ENCODE measurements at places on chromosomes 7 and 10.

- DNase-seq, result no peak
Observed at GRCh38 chr7:27936768-27937102, 196.8 kb downstream of the TAX1BP1 start.

GRCh38 chr10:109591601-109592000 is 331.7 kb downstream of the XPNPEP1 start:
- no peak for DNase-seq

DNA sequence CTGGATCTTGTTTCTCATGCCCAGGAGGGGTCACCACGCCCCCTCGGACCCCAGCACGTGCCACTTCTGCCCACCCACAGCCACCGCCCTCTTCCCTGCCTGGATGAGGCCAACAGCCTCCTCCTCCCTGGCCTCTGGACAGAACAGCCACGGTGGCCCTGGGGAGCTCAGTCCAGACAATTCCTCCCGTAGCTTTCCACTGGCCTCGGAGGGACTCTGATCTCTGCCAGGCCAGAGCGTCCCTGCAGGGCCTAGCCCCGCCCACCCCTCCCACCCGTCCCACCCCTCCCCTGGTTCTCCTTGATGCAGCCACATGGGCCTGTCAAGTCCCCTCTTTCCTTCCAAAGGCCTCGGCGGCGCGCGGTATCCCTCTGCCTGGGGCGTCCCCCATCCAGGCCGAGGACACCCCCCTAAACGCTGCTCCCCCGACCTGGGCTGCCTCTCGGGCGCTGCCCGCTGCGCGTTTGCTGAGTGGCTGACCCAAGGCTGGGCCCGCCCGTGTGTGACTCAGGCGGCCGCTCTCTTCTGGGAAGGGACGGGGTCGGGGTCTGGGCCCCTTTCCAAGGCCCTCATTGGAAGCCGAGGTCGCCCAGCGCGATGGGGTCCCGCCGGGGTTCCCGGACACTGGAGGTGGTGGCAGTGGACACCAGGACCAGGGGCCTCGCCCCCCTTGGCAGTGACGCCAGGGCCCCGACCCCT is 557 bp downstream of the TMEM120A start:
- DNase-seq, result no peak

DNA sequence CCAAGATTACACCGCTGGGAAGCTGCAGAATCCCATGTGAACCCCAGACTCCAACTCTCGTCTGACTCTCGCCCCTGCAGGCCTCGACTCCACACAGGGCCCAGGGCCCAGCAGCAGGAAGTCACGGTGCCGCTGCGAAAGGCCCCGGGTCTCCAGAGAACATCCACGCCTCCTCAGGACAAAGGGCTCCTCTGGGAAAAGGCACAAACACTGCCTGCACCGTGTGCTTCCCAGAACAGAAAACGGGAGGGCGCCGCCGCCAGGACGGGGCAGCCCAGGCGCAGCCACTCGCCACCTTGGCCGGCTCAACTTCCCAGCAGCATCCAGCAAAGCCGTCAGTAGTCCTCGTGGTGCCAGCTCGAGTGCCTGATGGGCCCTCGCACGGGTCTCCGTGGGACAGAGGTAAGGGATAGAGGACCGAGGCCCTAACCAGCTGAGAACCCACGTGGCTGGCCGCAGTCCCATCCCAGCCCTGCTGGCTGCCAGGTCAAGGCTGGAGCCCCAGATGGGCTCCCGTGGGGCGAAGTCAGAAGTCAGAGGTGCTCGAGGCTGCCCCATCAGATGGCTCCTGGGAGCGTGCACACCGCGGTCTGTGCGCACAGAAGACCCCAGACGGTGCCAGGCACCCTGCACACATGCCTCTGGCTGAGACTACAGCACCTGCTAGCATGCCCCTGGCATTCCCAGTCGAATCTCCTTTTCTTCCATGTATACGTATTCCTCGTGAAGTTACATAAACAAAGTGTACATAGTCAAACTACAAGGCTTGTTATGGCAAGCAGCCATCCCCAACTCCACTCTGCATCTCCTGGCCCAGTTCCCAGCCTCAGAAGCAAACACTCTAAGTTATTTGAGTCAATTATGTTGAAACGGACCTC is 60.2 kb downstream of the MAD1L1 start:
- no peak for DNase-seq

- DNase-seq, result no peak
Observed at GRCh38 chr10:122463466-122464249, 2.3 kb downstream of the HTRA1 start.

DNA sequence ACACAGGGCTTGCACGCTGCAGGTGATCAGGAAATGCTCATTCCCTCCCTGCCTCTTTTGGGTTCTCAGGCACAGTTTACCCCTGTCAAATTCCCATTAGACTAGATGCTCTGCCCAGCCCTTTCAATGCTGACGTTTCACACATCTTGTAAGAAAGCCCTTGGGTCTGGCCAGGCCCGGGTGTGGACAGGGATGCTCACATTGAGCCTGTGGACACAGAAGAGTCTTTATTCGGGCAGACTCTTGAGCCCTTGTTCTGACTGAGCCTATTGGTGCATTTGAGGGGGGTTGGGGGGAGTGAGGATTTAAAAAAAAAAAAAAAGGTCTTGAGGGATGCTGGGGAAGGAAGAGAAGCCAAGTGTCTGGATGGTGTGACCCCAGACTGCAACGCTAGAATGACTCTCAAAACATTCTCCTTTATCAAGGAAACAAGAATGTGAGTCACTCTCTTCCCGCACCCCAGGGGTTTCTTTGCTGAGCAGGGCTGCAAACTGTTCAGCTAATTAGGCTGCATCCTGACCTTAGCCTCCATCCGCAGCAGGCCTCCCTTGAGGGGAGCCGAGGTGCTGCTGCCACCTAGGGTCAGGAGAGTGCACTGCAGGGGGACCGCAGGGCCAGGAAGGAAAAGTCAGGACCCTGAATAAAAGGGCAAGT is 53.6 kb upstream of the TMEM72 start:
- peak; percentile 35 for DNase-seq

DNA sequence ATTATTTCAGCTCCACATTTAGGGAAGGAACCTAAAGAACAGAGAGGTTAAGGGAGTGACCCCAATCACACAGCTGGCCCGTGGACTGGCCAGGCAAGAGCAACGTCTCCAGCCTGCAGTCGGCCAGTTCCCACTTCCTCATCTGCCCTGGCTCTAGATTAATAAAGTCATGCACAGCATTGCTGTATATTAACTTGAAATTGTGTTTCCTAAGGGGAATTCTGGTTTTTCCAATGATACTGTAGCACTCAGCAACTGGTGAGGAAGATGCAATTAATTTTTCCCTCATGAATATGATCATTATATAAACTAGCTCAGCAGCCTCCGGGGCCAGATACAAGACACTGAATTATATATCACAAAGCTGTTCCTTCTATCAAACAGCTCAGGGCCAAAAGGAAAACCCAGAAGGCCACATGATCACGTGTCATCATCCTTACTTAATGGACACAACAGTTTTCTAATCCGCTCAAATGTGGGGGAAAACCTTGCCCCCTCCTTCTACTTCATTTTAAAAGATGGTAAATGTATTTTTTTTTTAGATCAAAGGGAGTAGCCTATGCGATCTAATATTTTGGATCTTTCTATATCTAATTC is 295.3 kb upstream of the PRKCQ start:
- DNase-seq, result no peak

DNA sequence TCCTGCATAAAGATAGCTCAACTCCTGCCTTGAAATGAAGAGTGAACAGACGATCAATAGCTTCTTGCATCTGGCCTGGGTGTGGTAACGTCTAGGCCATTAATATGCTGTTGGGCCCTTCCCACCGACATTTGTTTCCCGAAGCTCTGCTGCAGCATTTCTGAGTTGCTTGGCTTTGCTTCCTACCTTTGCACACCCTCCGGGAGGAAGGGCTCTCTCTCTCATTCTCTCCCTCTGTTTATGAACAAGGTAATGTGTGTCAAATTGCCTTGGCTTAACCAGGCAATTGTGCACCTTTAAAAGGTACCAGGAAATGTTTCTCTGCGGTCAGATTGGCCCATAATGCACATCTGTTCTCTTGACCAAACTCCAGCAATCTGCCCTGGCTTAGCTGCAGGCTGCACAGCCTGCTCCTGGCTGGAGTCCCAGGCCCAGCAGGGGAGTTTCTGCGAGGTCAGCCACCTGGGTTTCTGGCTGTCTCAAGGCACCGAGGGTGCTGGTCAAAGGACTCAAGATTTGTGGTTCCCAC is 223.7 kb downstream of the SNX10 start:
- DNase-seq, result no peak

DNA sequence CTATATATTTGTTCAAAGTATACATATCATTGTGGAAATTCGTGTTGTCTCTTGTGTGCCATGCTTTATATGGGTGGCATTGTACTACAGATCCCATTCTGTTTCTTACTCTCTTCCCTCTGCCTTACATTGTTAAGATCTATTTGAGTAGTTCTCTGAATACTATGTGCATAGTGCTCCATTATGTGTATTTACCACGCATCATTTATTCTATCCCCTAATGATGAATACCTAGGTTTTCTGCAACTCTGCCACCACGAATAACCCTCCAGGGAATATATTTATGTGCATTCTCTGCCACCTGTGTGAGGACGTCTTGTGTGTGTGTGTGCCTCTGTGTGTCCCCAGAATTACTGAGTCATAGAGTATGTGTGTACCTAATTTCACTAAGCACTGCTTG is 431.2 kb upstream of the C7orf33 start:
- DNase-seq, result no peak

DNA sequence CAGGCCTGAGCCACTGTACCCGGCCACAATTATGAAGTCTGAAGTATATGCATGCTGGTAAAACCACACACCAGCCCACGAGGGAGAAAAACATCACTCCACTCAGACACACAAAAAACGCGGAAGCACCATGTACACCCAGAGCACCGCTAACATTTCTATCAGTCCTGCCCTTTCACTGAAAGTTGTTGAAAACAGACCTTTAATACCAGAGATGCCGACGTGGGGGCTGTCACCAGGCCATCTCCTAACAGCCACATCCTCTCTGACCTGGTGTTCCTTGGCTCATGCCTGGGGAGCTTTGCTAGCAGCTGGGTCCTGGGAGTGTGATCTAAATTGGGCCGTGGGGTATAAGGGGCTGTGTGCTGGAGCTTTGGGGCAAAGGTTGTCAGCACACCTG is 49.8 kb downstream of the BAIAP2L1 start:
- DNase-seq, result no peak

DNA sequence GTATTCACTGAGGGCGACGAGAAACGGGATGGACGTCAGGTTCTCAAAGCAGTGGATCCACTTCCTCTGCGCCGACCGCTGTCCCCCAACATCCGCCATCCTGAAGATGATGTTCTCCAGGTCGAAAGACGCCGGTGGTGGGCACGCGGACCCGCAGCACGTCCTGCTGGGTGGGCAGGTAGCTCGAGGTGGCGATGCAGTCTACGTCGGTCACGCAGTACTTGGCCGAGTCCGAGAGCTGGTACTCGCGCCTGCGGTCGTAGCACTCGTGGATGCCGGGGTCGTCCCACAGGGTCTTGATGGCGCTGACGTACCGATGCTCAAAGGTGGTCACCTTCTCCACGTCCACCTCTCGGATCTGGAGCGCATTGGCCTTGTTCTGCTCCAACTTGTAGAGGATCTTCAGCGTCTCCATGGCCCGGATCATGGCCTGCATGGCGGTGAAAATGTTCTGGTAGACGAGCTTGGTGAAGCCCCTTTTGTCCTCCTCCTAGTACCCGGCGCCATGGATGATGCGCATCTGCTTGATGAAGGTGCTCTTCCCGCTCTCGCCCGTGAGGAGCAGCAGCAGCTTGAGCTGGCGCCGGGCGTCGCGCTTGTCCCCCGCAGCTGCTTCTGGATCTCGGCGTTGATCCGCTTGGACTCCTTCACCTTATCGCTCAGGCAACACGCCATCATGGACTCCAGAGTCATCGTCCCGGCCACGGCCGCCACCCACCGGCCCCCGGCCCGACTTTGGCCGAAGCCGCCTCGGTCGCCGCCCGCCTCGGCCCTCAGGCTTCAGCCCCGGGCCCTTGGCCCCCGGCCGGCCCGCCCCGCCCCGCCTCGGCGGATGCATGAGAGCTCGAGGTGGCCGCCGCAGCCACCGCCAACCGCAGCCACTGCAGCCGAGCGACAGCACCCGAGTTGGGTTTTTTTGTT is 122.9 kb upstream of the KCTD7 start:
- peak; percentile 41 for DNase-seq

GRCh38 chr10:28722065-28722803 is 44.9 kb downstream of the BAMBI start:
- DNase-seq, result no peak

DNA sequence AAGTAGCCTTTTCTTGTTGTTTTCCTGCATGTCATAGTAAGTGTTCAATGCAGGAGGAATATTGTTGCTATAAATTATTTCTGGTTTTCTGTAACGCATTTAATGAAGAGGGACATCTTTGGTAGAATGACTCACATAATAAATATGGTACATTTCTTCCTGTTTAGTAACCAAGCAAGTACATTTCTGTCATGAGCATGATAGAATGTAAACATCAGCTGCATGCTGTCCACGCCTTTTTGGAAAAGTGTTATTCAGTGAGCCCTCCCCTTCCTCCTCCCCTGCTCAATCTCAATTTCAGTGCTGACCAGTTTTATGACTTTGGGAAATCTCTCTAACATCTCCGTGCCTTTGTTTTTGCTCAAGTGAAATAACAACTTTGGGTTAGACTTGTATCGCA is 664.0 kb downstream of the XPNPEP1 start:
- DNase-seq, result no peak

DNA sequence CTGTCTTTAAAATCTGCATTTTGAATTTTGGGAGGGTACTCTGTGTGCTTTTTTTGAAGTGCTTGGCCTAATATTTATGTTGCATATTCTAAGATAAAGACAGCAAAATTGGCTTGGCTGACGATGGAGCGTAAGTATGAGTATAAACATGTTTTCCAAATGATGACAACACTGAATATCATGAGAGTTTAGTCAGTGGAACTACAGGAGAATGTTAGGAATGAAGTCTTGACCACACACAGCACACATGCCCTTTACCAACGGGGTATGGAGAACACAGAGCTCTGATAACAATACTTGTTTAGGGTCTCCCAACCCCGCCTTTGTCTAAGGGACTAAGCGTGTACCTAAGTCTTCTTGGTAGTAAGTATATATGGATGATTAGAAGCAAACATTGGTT is 253.9 kb upstream of the FZD8 start:
- DNase-seq, result no peak

GRCh38 chr10:133072196-133072595 is 15.5 kb upstream of the ADGRA1 start:
- DNase-seq, result no peak

GRCh38 chr10:68406111-68406814 is 814 bp downstream of the RUFY2 start:
- no peak for DNase-seq

DNA sequence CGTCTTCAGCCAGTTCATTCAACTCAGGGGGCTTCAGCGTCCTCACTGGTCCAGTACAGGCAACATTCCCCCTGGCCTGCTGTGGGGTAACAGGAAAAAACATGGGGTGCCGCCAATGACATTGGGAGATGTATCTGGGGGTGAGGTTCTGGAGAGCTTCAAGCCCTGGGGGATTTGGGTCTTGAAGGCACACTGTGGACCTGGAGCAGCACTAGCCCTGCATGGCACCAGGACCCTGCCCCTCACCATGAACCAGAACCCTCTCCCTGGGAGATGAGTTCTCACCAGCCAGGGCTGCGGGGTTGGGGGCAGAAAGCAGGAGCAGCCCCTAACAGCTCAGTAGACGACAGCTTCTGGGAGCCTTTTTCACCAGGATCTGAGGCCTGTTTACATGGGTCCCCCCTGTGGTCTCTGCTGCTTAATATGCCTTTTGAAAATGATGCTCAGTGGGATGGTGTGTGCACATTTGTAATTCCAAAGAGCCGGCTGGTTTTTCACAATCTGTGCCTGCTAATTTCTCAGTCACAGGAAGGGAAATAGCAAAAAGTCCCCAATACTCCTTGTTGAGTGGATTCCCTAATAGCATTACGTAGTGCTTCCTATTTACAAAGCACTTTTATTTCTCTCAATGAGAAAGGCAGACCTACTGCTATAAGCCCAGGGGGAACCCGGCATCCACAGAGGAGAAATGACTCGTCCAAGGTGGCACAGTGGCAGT is 509.5 kb downstream of the RPS24 start:
- DNase-seq, result no peak
